ENCODE measurements at places on chromosomes 6 and 20. TPM values are rescaled to one million over a fixed set of nuclear protein-coding genes. Genes with fewer than 3 reads are reported as not detected.

TGM2 gene
- total RNA-seq: 53.4 TPM

GGTLC1 gene
- not detected for total RNA-seq

OR2H1 gene
- not detected for total RNA-seq

AMD1 gene
- total RNA-seq: 97.5 TPM

LIME1 gene
- total RNA-seq: 2.7 TPM

GRCh38 chr20:38110525-38111178 lies 54.4 kb downstream of the TGM2 start:
- no peak for DNase-seq

DNA sequence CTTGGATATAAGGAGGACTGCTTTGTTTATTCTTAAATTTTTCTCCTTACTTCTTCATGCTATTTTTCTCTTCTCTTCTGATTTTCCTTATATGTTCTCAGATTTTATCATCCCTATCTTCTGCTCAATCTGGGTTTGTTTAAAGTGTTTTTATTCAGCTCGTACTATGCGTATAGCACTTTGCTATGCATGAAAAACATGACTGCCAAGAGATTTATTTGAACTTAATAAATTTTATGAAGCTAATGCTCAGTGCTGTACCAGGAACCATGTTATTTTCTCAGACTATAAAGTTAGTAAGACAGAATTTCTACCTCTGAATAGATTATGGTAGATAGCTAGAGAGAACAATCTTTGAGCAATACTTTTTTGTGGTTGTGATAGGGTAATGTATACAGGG lies 305.9 kb downstream of the LAMA2 start:
- no peak for DNase-seq

GRCh38 chr6:52620906-52621190 lies 44.0 kb upstream of the TRAM2 start:
- peak; percentile 32 for DNase-seq

- DNase-seq: no peak
Observed at GRCh38 chr6:50935442-50935841, 116.8 kb downstream of the TFAP2B start.
